Panc1 (cell line): ENCODE measurements at places on chromosomes 12 and 14. TPM values are rescaled to one million over a fixed set of nuclear protein-coding genes. Genes with fewer than 3 reads are reported as not detected.

Gene NGB
- not detected for total RNA-seq

- DNase-seq = no peak
Observed at GRCh38 chr12:92029136-92029535, 116.5 kb downstream of the BTG1 start.

Gene MGAT4C
- total RNA-seq = not detected

- no peak for DNase-seq
Observed at GRCh38 chr12:47271800-47272239, 192.1 kb upstream of the AMIGO2 start.

DNA sequence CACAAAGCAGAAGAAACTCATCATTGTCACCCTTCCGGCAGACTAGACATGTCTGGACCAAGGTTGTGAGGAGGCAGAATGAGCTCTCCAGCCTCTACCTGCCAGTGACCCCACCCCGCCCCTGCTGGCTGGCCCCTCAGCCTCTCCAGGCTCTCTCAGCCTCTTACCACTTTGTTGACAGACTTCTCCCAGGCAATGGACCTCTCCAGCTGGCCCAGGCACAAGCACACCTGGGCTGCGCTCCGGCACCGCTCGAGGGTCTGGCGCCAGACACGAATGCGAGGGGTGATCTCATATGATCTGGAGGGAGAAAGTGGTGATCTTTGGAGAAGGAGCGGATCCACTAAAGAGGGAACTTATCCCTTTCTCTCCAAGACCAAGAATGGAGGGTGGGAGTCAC is 30.3 kb downstream of the BAZ2A start:
- DNase-seq = no peak

DNA sequence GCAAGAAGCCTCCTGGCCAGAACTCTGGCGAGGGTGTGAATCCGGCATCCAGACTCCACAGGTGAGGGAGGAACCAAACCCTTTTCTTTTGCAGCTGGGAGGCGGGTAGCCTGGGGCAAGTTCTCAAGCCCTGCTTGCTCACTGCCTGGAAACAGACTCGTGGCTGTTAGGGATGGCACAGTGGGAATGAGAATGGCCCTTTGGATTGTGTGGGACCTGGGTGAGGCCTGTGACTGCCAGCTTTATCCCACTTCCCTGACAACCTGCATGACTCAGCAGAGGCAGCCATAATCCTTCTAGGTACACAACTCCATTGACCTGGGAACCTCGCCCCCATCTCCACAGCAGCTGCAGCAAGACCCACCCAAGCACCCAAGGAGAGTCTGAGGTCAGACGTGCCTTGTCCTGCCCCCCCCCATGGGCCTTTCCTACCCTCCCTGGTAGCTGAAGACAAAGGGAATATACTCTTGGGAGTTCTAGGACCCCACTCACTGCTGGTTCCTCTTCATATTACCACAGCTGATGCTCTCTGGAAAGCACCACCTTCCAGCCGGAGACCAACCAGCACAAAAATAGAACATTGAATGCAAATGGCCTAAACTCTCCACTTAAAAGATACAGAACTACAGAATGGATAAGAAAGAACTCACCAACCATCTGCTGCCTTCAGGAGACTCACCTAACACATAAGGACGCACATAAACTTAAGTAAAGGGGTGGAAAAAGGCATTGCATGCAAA is 5.1 kb upstream of the GPR33 start:
- no peak for DNase-seq

GRCh38 chr12:55899082-55899481 is 28.6 kb downstream of the PYM1 start:
- no peak for DNase-seq

- no peak for DNase-seq
Observed at GRCh38 chr12:96402061-96402460, 1.8 kb upstream of the CDK17 start.

Gene AICDA
- total RNA-seq = not detected

DNA sequence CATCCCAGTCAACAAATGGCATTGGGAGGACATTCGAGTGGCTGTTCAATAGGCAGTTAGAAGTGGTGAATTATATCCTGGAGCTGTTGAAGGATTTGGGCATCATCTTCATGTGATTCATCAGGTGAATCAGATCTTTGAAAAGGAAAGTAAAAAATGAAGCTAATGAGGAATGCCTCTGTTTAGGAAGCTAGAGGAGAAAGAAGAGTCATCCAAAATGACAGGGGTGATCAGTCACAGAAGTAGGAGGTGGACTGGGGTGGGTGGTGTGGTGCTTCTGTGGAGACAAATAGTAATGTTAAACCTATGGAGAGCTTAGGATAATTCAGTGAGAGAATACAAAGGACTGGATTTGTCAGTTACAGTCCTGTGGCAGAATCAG is 32.7 kb downstream of the DIP2B start:
- DNase-seq = peak; percentile 80

GRCh38 chr12:65754744-65755595 is 69.3 kb upstream of the HMGA2 start:
- DNase-seq = no peak

- DNase-seq = no peak
Observed at GRCh38 chr12:123089140-123089539, 61.8 kb downstream of the PITPNM2 start.

Gene SIX6
- total RNA-seq = not detected

- DNase-seq = no peak
Observed at GRCh38 chr14:89185919-89186855, 230.8 kb downstream of the FOXN3 start.

Gene CKAP4
- 95.9 TPM for total RNA-seq

Gene ACVRL1
- 0.36 TPM for total RNA-seq

Gene FSCB
- not detected for total RNA-seq

Gene MYO1H
- not detected for total RNA-seq

GRCh38 chr14:24231263-24232120 is 675 bp downstream of the NEDD8 start:
- DNase-seq = no peak

DNA sequence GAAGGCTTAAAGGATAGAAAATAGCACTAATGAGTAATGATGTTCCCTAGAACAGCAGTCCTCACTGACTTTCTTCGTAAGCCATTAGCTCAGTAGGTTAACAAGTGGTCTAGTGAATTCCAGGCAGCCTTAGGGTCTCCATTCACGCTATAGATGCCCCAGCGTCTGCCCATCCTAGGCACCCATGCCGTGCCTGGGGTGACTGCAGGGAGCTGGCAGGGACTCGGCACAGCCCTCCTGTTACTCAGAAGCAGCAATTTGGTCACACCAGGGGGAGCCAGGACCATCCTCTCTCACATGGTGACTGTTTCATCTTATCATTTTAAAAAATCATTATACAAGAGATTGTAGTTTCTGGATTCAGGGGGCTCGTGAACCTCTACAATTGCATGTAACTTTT is 66.0 kb upstream of the TRAF3 start:
- no peak for DNase-seq

- DNase-seq = no peak
Observed at GRCh38 chr14:52987514-52987913, 36.7 kb upstream of the FERMT2 start.

Gene MARCHF9
- total RNA-seq = 2.3 TPM

Gene TAS2R30
- total RNA-seq = 0.74 TPM

Gene PTPN11
- total RNA-seq = 139 TPM

DNA sequence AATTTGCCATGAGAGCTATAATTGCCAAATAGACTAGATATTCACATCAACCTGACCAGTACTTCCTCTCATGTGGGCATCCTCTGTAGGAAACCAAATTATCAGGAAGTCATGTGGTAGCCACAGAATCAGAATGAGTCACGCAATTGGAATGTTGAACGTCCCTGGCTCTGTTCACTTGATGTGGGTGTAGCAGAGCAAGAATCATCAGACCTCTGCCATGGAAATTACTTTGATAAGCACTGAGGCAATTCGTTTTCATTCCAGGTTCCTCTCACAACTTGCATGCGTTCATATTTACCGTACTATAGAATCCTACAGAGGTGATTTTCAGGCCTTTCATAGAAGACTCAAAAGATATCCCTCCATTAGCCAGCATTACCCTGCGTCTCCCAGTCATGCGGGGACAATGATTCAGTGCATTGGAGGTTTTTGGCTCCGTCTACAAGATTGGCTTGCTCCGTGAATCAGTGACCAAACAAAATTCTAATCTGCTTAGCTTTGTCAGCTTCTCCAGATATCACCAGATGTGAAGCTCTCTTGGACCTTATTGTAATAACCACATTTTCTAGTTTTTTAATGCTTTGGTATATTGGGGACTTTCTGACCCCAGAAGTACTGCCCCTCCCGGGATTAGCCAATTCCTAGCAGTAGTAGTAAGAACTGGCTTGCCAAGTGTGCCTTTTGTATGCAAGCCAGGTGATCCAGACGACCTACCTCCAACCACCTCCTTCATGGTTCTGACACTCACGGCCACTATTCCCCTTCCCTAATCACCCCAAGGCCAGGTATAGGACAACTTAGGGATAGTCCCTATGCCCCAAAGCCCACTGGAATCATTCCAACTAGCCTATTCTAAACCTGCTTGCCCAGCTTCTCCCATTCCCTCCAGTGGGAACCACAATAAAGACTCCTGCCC is 133.4 kb downstream of the KICS2 start:
- DNase-seq = peak; percentile 92

DNA sequence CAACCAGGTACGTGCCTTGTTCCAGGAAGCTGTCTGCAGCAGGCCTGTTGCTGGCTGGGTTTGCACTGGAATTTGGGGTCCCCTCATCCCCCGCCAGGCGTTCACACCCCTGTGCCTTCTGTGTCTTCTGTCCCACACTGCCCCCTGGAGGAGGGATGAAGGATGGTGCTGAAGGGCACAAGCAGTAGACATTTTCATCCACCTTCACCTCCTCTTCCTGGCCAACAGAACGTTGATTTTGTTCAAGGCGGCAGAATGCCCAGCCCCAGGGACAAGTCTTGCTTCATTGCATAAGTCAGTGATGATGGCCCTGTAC is 122.1 kb downstream of the CALM1 start:
- no peak for DNase-seq

- DNase-seq = no peak
Observed at GRCh38 chr14:90599339-90599738, 202.5 kb downstream of the CALM1 start.

- DNase-seq = no peak
Observed at GRCh38 chr12:75917083-75917482, 114.5 kb downstream of the PHLDA1 start.

Gene KLRD1
- not detected for total RNA-seq

- DNase-seq = no peak
Observed at GRCh38 chr14:91143862-91144261, 30.0 kb downstream of the DGLUCY start.

Gene FGF6
- not detected for total RNA-seq

- no peak for DNase-seq
Observed at GRCh38 chr12:113612793-113613192, 141.1 kb upstream of the LHX5 start.

DNA sequence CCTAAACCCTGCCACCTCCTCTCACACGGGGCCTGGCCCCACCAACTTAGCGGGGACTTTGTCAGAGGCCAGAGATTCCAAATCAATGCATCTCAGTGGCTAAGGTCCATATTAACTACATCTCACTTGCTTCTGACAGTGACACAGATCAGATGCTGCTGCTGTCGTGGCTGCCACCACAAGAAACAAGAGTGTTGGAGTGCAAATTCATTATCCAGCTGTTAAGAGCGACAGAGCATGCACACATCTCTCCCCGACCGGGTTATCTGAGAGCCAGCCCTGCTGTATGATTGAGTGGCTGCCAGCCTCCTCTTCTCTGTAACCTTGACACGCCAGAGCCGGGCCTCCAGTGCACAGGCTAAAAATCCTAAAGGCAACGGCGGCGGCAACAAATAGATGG is 40.2 kb downstream of the SPRING1 start:
- no peak for DNase-seq

DNA sequence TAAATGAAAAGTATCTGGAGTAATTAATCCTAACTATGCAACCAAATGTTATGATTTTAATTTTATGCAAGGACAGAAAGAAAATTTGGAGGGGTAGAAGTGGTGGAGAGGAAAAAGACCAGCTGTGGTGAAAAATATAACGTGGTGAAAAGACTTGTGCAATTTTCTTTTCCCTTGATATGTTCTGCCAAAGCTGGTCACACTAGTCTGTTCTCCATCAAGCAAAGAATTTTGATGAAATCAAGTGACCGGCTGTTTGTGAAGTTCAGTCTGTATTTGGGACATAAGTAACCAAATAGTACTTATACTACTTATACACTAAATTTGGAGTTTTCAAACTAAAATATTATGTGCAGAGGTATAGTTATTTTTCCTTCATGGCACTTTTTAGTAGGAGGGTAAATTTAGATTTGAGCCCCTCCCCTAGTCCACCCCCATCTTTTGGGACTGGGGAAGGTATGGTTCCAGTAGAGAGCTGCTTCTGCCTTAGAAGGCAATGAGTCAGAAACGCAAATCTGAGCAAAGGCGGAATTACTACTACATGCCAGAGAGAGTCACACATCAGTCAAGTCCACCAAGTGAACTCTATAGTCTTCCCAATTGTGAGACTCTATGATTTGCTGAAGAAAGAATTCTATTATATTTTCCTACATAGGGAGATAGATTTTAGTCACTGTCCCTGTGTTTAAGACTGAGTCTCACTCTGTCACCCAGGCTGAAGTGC is 229.7 kb downstream of the SLC25A21 start:
- DNase-seq = no peak

DNA sequence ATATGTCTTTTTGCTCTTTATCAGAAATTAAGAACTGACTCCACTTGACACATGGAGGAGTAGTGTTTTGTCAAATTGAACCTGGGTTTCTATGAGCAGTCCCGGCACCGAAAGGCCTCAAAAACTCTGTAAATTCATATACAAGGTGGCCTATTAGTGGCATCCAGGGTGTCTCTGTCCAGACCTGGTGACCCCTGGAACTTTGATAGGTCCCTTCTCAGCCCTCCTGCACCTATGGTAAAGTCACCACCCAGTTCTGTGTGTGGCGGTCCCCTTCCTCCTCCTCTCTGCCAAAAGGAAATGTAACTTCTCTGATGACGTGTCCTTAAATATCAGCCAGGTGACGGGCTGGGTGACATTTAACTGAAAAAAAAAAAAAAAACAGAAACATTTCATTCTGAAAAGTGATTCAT is 204.0 kb upstream of the FOXN3 start:
- DNase-seq = no peak

GRCh38 chr12:113689047-113689610 is 217.5 kb upstream of the LHX5 start:
- DNase-seq = no peak

DNA sequence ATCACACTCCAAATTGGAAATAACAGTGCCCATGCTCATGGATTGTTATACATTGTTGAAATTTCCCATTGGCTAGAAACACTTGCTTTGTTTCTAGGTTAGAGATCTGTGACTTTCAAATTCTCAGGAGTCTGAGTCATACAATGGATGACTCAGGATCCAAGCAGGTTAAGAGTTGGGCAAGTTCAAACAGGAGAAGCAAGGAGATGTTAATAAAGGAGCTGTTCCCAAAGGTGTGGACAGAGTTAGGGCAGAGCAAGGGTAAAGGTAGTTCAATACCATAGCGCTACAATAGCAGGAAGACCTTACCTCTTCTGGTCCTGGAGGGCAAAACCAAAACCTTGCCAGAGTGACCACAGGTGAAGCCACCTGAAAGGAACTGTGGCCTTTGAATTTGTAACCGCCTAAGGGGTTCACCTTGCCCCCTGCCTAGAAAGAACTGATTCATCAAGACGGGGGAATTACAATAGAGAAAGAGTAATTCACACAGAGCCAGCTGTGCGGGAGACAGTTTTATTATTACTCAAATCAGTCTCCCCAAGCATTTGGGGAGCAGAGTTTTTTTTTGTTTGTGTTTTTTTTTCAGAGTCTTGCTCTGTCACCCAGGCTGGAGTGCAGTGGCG is 4.2 kb upstream of the AMN1 start:
- peak; percentile 91 for DNase-seq
